ENCODE measurements at places on chromosomes 7 and 10.
A peak's percentile ranks its signal among the peaks of the same experiment; 100 is the strongest.

DNA sequence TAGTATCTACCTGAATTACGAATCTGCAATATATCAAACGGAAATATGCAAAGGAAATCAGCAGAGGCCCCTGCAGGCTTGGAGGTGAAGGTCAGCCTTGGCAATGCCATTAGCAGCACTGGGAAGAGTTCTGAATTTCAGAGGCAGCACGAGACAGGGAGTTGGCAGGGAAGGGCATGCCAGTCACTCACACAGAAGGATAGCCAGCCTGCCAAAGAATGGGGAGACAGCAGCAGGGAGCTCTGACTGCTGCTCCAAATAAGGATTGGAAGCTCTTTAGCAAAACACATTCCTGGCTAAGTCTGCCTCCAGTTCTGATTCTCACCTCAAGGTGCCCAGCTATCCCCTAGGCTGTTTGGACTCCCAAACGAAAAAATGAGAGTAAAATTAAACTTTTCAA, 188.0 kb downstream of the PDE1C start:
- no peak for DNase-seq

- no peak for DNase-seq
These were observed 73.9 kb upstream of the GDF10 start for GRCh38 chr10:47225928-47226645.

DNA sequence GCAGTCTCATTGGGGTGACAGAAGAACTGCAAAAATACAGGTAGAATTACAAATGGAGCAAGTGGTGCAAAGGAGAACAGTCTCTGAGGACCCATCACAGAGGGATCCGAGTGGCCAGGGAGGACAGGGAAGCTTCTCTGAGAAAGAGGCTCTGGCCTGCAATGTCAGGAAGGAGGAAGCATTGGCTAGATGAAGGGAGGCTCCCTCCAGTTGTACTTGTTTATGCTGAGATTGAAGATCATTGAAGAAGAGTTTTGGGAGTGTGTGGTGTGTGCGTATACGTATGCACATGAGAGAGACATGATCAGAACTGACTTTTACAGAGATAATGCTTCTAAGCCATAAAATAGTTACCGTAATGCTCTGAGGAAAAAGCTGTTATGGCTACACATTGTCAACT, 274.7 kb upstream of the FZD8 start:
- DNase-seq = no peak

- no peak for DNase-seq
These were observed 37.8 kb downstream of the MTPN start for GRCh38 chr7:135939261-135939812.

GRCh38 chr10:119652361-119652730, 1.2 kb downstream of the BAG3 start:
- no peak for DNase-seq

- DNase-seq = no peak
These were observed 34.1 kb downstream of the OSBPL3 start for GRCh38 chr7:24945899-24946298.

DNA sequence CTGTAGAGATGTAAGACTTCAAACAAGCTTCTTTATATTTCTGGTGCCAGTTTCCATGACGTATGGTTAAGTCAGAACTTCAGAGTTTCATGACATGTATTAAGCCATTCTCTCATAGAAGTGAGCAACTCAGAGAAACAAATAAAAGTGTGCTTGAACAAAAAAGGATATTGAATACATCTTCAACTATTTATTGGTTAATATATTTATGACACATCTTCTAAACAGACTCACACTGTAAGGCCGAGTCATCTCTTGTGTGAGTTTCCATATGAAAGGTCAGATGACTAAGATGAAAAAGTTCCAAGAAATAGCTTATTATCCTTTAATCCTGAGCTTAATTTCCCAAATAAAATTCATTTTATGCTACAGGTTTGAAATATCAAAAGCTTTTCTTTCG, 105.5 kb upstream of the CSTF2T start:
- no peak for DNase-seq

- DNase-seq = no peak
These were observed 662.7 kb upstream of the POT1 start for GRCh38 chr7:125592331-125592730.

DNA sequence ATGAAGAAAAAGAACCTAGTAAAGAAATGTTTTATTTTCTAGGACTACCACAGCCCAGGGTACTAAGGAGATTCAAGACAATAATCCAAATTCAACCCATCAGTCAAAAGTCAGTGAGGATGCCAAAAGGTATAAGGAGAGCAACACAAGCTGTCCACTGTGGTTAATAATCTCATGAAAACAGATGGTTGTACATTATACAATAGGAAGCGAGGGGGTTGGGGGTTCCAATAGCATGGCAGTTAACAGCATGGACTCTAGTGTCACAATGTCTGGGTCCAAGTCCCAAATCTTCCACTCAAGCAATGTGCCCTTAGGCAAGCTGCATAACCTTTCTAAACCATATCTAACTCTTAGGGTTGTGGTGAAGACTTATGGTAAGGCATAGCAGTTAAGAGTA, 35.1 kb downstream of the BRAF start:
- DNase-seq = no peak

GRCh38 chr10:87511526-87511925, 6.8 kb downstream of the MINPP1 start:
- no peak for DNase-seq

DNA sequence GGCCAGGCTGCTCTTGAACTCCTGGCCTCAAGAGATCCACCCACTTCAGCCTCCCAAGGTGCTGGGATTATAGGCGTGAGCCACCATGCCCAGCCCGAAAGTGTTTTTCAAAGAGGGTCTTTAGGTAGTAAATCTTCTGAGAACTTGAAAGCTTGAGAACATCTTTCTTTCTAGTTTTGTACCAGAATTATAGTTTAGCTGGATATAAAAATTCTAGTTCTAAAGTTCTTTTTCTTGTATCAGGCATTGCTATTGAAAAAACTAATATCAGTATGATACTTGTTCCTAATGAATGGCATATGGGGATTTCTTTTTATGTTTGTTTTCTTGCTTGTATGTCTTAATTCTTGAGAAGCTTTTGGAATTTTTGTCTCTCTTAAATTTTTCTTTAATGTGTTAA, 43.2 kb downstream of the TLX1 start:
- DNase-seq = no peak

GRCh38 chr10:99329304-99329553, at the start of gene CNNM1:
Gene CNNM1 (plus strand): TSS chr10:99329356. CDS start chr10:99329388, 32 bp downstream.
- DNase-seq = peak; percentile 69

- no peak for DNase-seq
These were observed 42.4 kb downstream of the XRCC2 start for GRCh38 chr7:152633504-152633903.

- no peak for DNase-seq
These were observed 394.1 kb upstream of the MKI67 start for GRCh38 chr10:128520211-128520815.

DNA sequence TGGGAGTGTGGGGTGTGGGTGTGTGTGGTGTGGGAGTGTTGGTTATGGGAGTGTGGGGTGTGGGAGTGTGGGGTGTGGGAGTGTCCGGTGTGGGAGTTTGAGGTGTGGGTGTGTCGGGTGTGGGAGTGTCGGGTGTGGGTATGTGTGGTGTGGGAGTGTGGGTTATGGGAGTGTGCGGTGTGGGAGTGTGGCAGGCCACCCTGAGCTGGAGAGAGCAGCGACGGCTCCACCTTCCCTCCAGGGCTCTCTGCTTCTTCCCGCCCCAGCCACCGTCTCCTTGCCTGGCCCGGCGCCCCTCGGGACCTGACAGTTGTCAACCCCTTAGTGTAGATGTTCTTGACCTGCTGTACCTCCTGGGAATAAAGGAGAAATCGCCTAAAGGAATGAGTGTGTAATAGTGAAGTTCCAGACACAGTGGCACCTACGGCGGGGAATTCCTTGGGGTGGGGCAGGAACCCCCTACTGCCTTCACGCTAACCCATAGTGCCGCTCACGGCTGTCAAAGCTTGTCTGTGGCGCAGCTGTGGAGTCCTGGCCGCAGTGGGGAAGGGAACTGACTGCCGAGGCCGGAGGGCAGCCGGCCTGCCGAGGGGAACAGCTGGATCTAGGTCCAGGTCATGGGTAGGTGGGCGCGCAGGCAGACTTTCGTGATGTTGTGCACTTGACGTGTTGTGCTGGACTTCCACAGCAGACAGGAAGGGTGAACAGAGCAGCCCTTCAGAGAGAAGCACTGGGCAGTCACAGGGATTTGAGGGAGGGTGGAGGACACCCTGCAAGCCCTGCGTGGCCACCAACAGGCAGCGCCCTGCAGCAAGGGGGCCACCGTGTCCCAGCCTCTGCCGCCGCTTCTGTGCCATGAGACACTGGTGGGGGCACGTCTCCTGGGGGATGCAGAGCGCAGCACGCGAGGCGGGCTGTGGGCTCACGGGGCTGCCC, 49.0 kb upstream of the EN2 start:
- no peak for DNase-seq

- DNase-seq = no peak
These were observed 620 bp downstream of the ZNF117 start for GRCh38 chr7:64990216-64990615.

DNA sequence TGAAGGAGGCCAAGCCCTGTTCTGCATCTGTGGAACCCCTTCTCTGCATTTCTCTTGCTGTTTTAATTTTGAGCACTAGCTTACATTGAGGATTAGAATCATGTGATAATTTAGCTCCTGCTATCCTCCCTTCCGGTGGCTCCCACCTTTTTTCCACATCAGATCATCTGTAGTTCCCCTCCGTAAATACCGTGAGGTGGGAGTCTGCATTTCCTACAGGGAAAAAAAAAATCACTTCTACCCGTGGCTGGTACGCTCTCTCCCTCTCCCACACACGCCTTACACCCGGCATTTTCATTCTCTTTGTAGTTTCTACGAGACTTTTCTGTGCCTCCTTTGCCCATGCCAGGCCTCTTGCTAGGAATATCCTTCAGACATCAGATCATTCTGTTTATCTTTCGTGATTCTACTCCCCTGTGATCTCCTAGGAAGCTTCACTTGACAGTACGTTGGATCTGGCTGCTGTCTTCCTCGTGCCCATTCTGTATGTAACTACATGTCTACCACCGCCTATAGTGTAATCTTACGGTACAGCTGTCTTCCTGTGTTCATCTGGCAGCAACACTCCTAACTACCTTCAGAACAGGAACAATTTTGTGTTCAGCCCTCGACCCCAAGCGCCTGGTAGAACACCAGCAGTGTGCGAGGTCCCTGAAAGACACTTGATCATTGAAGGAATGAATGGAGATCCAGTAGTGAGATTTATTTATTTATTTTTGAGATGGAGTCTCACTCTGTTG, 41.7 kb upstream of the OCM start:
- no peak for DNase-seq

- DNase-seq = no peak
These were observed 18.6 kb downstream of the CUL1 start for GRCh38 chr7:148717266-148717793.

GRCh38 chr7:154644366-154644765, 358.6 kb downstream of the PAXIP1 start:
- no peak for DNase-seq

DNA sequence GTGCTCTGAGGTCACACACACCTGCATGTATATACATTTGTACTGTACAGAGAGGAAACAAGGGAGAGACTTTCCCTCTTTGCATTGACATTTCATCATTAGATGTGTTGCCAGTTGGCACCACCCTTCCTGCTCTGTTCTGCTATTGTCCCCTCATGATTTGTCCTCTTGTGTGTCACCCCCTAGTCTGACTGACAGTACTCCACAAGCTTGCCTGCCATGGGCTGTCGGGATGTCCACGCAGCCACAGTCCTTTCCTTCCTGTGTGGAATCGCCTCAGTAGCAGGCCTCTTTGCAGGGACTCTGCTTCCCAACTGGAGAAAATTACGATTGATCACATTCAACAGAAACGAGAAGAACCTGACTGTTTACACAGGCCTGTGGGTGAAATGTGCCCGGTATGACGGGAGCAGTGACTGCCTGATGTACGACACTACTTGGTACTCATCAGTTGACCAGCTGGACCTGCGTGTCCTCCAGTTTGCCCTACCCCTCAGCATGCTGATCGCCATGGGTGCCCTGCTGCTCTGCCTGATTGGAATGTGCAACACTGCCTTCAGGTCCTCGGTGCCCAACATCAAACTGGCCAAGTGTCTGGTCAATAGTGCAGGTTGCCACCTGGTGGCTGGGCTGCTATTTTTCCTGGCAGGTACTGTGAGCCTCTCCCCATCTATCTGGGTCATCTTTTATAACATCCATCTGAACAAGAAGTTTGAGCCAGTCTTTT, 9.4 kb downstream of the CLDN12 start:
- DNase-seq = peak; percentile 48

DNA sequence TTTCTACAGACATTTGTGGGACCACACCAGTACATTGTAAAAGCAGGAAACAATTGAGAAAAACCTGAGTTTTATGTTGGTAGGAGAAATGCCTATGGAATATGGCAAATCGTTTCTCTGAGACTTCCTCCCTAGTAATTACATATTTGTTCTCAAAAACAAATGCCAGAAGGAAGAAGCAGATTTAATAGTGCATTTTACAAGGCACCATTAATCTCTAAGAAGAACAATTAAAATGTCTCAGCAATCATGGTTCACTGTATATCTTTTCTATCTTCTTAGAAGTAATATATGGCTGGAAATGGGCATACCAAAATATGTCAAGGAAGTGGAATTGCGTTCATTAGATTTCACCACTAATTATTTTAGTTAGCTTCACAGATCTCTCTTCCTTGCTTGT, 13.3 kb downstream of the CAV1 start:
- no peak for DNase-seq

DNA sequence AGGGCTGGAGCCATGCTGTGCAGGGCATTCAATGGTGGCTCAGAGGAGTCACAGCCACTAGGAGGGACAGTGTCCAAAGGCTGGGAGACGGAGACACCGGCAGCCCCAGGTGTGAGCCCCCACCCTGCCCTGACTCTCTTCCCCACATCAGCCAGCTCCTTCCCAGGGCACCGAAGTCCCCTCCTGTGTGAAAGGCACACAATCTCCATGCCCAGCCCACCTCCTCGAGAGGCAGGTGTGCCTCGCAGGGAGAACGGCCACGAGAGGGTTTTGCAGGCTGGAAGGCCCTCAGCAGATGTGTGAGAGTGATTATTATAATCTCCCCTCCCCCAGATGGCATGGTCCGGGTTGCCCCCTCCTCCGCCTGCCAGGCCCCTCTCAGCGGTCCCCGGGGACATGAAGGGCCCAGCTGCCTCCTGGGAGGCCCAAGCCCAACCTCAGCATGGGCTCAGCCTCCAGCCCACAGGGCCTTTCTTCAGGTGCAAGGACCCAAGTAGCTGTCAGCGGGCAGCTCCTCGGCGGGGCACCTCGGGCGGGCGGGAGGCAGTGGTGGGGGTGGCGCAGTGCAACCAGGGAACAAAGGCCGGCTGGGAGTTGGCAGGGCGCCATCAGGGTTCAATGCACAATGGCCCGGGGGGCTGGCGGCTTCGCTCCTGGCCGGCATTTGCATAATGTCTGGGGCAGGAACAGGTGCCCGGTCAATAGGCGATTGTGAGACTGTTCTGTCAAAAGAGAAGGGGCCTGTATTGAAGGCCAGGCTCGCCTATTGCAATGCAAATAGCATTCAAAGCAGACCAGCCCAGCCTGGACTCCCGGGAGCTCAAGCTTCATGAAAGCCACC, 155.3 kb upstream of the ZMIZ1 start:
- DNase-seq = no peak

Measured in activated CD4-positive, alpha-beta T cell treated with anti-CD3 and anti-CD28 coated beads for 36 hours (primary cell).